ENCODE measurements at places on chromosomes 16 and 17. TPM values are rescaled to one million over a fixed set of nuclear protein-coding genes. Genes with fewer than 3 reads are reported as not detected.

Gene RNF166
- 18.3 TPM for polyA plus RNA-seq

Gene TLCD3B
- polyA plus RNA-seq: 194 TPM

Gene GUCY2D
- 2.4 TPM for polyA plus RNA-seq

Gene NKD1
- 5.9 TPM for polyA plus RNA-seq
